ENCODE measurements at places on chromosomes 7 and 10.

- peaks cover 4% of the 10 kb centered on the region for H3K36me3 ChIP-seq
- no peak for DNase-seq
- no peak overlapping the region for H3K27ac ChIP-seq
- no peaks in the 10 kb centered on the region for H3K4me1 ChIP-seq
These were observed 33.4 kb upstream of the PDGFA start for GRCh38 chr7:552868-553635.

DNA sequence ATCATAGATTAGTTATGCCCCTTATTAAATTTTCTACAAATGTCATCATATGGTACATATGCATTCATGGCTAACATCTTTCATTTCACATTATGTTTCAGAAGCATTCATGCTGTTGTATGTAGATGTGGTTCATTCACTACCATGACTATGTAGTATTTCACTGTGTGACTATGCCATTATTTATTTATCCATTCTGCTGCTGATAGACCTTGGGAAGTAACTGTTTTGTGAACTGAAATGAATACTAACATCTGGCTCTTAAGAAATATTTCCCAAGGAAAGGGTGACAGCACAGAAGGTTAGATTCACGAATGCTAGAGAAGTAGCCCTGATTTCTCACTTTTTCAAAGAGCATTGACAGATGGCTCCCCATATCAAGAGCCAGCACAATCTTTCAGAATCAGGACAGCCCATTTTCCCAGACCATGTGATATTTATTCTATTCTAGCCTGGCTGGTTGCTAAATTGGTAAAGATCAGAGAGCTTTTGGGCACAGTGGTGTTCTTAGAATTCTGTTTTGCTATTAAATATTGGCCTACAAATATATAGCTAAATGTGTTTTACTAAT lies 157.4 kb downstream of the DYNC1I1 start:
- no peaks in the 10 kb centered on the region for H3K4me1 ChIP-seq
- no peaks in the 10 kb centered on the region for H3K36me3 ChIP-seq
- peaks cover 14% of the 10 kb centered on the region for H3K27me3 ChIP-seq
- no peak overlapping the region for H3K27ac ChIP-seq

DNA sequence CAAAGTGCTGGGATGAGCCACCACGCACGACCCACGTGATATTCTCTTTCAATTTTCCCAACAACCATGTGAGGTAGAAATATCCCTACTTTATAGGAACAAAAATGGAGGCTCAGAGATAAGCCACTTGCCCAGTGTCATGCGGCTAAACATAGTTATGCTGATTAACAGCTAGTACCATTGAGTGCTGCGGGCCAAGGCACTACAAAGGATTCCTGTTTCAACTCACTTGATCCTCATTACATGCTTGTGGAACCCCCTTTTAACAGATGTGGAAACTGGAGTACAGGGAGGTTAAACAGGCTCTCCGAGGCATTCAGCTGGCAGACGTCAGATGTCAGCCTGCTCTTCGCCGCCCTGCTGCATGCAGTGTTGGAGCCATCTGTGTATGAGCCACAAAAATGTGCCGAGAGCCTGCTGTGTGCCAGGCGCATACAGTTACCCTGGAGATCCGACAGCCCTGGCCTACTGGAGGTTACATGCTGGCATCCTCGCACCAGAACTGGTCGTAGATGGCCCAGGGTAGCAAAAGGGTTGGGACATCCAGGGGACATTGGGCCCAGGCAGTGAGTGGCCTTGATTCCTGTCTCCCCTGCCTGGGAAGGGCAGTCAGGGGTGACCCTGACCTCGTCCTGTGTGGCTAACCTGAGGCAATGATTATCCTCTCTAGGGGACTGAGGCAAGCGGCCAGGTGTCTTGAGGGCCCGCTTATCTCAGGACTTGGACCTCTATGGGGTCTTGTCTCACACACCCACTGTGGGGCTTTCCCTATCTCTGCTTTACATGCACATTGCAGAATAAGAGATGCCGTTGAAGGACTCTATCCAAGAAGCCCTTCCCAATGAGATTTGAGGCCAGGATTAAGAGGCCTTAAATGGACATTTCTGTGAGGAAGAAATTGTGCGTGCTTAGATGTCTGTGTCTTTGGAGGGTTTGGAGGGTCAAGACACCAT lies 18.5 kb upstream of the SRGN start:
- H3K27me3 ChIP-seq = no peaks in the 10 kb centered on the region
- DNase-seq = no peak
- H3K4me3 ChIP-seq = no peak overlapping the region
- peaks cover 3% of the 10 kb centered on the region for H3K36me3 ChIP-seq

DNA sequence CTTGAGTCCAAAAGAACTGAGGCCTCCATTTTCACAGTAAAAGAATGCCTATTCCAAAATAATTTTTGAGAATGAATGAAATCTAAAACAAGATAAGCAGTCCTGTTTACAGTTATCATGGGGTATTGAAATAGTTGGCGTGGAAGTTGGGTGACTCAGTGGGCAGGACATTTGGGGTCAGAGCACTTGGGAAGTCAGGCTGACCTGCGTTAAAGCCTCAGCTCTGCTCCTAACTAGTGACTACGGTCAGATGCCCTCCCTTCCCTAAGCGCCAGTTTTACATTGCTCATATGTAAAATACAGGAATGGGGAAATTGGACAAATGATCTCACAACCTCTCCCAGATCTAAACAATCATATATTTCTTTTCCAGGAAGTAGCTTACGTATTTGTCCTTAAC lies 2.3 kb upstream of the PAPSS2 start:
- peaks cover 45% of the 10 kb centered on the region for H3K27me3 ChIP-seq
- H3K4me1 ChIP-seq = peaks cover 8% of the 10 kb centered on the region
- no peak for DNase-seq
- no peaks in the 10 kb centered on the region for H3K36me3 ChIP-seq

DNA sequence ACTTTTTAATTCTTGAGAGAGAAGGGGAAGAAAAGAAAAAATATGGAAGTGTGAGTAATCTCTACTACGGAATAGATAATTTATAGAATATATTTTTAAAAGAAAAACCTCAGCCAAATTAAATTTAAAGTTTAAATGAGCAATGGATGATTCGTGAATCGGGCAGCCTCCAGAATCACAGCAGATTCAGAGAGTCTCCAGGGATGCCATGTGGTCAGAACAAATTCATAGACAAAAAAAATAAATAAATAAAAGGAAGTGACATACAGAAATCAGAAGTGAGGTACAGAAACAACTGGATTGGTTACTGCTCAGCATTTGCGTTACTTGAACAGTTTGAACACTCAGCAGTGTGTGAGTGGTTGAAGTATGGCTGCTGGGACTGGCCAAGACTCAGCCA lies 53.0 kb downstream of the PHYHIPL start:
- DNase-seq = no peak
- H3K36me3 ChIP-seq = no peaks in the 10 kb centered on the region
- no peak overlapping the region for H3K27ac ChIP-seq
- H3K27me3 ChIP-seq = no peaks in the 10 kb centered on the region
- H3K4me1 ChIP-seq = no peaks in the 10 kb centered on the region

Data from activated T-helper 2 cell treated with anti-CD3 and anti-CD28 coated beads, Interferon-gamma antibody, Interleukin-2, Interleukin-4, amounts not matched to agents 10 μg/mL and 5 μg/mL and 100 μg/mL, durations not matched to agents 14 hours and 24 hours and 36 hours (primary cell).